ENCODE measurements at places on chromosomes 6 and 20.

DNA sequence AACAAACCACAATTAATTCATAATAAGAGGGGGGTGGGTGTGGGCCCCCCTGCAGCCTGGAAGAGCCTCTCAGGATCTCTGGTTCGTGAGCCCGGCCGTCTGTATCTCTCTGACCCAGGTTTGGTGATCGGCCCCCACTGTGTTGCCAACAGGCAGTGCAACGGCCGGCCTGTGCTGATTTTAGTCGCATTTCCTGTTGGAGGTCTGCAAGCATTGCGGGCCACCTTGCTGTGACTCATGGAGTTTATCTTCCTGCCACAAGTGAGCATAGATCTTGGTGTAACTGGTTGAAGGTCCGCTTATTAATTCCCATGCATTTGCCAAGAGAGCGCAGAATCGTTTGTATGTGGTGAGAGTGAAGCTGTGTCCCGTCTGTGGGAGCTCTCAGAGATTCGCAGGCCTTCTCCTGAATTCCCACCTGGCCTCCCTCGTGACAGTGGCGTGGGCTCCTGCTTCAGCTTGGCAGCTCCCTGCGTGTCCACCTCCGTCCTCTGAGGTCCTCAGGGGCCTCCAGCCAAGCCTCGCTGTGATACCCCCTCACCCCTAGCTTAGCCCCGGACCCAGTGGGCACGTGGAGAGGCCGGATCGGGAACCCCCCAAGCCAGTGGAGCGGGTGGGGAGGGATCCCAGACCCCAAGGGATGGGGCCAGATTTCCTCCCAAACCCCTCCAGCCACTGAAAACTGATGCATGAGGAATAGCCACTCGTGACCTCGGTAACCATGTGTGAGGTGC lies 269.8 kb downstream of the CDH4 start:
- DNase-seq, result no peak

DNA sequence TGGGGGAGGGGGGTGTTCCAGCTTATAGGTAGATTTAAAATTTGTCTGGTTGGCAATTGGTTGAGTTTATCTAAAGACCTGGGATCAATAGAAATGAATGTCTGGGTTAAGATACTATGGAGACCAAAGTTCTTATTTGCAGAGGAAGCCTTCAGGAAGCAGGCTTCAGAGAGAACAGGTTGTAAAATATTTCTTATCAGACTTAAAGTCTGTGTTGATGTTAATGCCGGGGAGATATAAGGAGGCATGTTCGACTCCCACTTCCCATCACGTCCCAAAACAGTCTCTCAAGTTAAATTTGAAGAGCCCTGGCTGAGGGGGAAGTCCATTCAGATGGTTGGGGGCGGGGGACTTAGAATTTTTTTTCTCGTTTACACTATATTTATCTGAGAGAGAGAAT lies 12.3 kb upstream of the BLCAP start:
- DNase-seq, result no peak

GRCh38 chr20:10172998-10173655 lies 45.5 kb upstream of the SNAP25 start:
- DNase-seq, result no peak

- DNase-seq, result no peak
These were observed 1.4 kb downstream of the LTA start for GRCh38 chr6:31573239-31574105.

DNA sequence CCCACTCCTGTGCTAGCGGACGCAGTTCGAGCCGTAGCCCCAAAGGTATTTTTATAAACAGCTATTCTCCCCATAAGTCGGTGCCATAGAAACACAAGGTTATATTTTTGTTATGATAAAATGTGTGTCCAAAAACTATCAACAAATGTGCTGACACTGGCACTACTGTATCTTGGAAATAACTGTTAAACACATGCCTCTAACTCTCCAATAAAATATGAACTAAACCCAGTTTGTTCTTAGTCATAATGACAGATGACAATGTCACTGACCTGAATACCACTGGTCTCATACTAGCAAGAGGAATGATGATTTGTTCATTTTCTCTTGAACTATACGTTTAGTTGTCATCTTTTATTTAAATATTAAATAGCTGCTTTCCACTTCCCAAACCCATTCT lies 51.4 kb upstream of the NUP153 start:
- DNase-seq, result no peak

All from stimulated activated CD4-positive, alpha-beta T cell treated with anti-CD3 and anti-CD28 coated beads, Interleukin-4, amount 100 ng/mL, for 1 hour (primary cell).